Right cardiac atrium (tissue), 5 donors: ENCODE measurements at places on chromosomes 4 and X. TPM values are rescaled to one million over a fixed set of nuclear protein-coding genes. Genes with fewer than 3 reads are reported as not detected.

NUDT9 gene
- polyA plus RNA-seq = 52.8 TPM

DCAF12L1 gene
- not detected for polyA plus RNA-seq

SUPT20HL1 gene
- not detected for polyA plus RNA-seq

BEX5 gene
- 2.4 TPM for polyA plus RNA-seq

ATP7A gene
- 1.6 TPM for polyA plus RNA-seq

SYP gene
- polyA plus RNA-seq = 3.0 TPM

KDM5C gene
- polyA plus RNA-seq = 23.4 TPM

GATA1 gene
- not detected for polyA plus RNA-seq

PSAPL1 gene
- not detected for polyA plus RNA-seq

GRIA3 gene
- polyA plus RNA-seq = 1.6 TPM

GDI1 gene
- polyA plus RNA-seq = 102 TPM

TBC1D9 gene
- 5.1 TPM for polyA plus RNA-seq

SHOX gene
- not detected for polyA plus RNA-seq

PHOX2B gene
- polyA plus RNA-seq = 0.16 TPM

SLC9A7 gene
- polyA plus RNA-seq = 1.3 TPM

PLP1 gene
- polyA plus RNA-seq = 25.9 TPM

APELA gene
- not detected for polyA plus RNA-seq

CCDC120 gene
- polyA plus RNA-seq = 1.2 TPM

CACNA1F gene
- polyA plus RNA-seq = 0.09 TPM

PDGFRA gene
- 15.1 TPM for polyA plus RNA-seq

DRD5 gene
- 0.07 TPM for polyA plus RNA-seq

VEGFC gene
- 4.9 TPM for polyA plus RNA-seq

TRIM2 gene
- 7.6 TPM for polyA plus RNA-seq

TKTL2 gene
- not detected for polyA plus RNA-seq

FAM184B gene
- 0.05 TPM for polyA plus RNA-seq

CENPVL2 gene
- polyA plus RNA-seq = not detected

PFKFB1 gene
- polyA plus RNA-seq = 0.41 TPM

MAGEC3 gene
- polyA plus RNA-seq = not detected

PABPC1L2A gene
- polyA plus RNA-seq = not detected

RAB39B gene
- polyA plus RNA-seq = 0.63 TPM

TMEM255A gene
- polyA plus RNA-seq = 0.57 TPM

BMPR1B gene
- 0.20 TPM for polyA plus RNA-seq

CLGN gene
- 86.5 TPM for polyA plus RNA-seq

GASK1B gene
- polyA plus RNA-seq = 25.8 TPM

GAGE1 gene
- polyA plus RNA-seq = not detected

FAAH2 gene
- polyA plus RNA-seq = 0.18 TPM

NPY2R gene
- polyA plus RNA-seq = 0.05 TPM
